ENCODE measurements at places on chromosomes 6 and 20.

DNA sequence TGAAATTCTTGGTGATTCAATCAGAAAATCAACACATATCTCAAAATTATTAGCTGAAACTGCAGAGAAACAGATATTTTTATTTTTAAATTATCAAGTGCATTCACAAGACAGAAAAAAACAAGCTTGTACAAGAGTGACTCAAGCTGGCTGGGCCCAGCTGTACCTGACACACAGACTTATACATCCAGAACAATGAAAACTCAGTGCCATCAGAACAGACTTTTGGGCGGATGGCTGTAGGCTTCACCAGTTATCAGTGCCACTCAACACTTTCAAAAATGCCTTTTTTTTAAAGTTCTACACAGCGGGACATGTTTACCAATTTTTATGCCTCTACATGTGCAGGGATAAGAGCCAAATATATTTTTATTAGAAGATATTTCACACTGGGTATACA is 102.8 kb downstream of the MYB start:
- DNase-seq = no peak

DNA sequence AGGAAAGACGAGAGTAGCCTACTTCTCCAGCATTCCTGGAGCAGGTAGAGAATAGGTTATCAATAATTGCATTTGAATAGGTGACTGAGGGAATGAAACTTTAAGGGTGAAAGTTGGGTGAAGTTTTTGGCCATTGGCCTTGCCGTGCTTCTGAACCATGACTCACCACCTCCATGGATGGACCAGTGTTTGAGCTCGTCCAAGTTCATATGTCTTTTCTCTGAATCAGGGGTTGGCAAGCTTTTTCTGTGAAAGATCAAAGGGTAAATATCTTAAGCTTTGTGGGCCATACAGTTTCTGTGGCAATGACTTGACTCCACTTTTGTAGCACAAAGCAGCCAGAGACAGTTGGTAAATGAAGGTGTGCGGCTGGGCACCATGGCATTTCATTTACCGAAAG is 31.8 kb downstream of the SNRNP48 start:
- DNase-seq = no peak

GRCh38 chr6:30882759-30883684 is 1.3 kb upstream of the DDR1 start:
- DNase-seq = no peak

DNA sequence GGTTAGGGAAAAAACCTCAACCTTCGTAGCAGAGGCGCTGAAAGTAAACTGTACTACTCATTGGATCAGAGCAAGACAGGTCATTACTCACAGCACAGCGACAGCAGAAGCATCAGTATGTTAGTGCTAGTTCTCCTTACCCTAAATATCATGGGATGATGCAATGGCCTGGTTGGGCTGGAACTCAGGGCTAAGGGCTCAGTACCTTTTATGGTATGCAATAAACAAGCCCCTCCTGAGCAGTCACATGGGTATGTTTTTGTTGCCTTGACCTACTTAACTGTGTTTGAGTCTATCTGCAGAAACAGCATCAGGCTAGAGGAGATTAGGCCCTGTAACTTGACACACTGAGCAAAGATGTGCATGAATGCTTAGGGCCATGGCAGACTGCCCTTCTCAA is 369.4 kb upstream of the IMPG1 start:
- peak; percentile 74 for DNase-seq

- DNase-seq = no peak
Measured at GRCh38 chr20:1741309-1742048, 83.9 kb upstream of the SIRPG start.

DNA sequence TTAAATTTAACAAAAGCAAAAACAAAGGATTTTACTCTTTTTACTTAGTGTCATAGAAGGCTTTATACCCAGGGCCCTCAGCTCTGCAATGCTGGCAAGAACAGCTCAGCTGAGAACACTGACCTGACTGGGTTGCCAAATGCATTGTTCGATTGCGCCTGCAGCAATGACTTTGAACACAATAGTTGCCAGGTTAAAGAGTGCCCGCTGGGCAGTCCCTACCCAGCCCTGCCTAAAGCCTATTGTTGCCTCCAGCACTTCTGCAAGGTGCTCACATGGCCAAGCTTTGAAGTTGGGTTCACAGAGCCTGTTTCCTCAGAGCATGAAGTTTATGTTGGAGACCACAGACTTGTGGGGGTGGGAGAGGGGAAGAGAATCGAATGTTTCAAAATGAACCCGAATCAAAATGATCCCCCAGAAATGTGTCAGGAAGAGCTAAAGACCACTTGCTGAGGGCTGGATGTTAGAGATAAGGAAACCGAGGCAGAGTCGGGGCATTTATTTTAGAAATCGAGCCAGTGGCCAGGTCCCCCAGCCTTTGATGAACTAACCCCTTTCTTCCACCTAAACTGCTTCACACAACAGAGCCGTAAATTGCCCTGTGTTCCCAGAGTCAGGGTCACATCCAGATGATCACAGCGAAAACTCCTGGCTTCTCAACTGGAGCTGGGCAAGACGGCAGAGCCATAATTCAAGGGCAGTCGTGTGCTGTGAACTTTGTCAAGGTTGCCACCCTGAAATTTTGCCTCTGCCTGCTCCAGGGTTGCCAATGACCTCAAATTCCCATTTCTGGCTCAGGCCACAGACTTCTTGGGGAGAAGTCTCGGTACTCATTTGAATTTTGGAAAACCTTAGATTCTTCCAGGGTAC is 55.0 kb downstream of the FOXA2 start:
- no peak for DNase-seq

DNA sequence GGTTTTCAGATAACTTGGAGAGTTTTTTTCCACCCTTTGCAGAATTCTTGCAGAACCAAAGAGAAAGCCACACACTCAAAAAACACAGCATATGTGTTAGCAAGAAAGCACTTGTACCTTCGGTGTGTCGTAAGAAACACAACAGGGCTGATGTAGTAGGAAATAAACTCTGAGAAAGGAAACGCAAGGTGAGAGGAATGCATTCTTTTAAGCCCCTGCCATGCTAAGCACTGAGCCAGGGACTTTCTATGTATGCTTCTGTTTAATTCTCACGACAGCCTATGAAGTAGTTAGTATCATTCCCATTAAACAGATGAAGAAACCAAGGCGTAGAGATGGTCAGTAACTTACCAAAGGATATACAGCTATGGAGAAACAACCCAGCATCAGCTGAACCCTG is 23.1 kb downstream of the NEDD9 start:
- DNase-seq = no peak

GRCh38 chr6:17987697-17988421 is 424 bp upstream of the KIF13A start:
- peak; percentile 45 for DNase-seq

GRCh38 chr20:5135363-5136012 is 8.7 kb downstream of the CDS2 start:
- DNase-seq = no peak

DNA sequence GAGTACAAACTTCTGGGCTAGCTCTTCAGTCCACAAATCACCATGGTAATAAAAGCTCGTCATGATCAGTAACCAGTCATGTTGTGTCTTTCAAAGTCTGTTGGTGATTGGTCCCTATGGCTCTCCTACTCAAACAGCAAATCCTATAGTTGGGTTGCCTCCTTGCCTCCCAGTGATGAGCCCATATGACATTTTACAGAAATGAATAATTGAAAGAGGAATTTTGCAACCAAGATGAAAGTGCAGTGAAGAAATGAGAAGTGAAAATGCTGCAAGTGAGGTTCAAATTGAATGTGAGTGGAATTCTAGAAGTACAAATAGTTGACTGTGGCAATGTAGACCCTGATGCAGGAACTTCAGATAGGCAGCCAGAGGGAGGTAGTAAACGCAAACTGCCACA is 5.1 kb upstream of the SIRPD start:
- DNase-seq = no peak

DNA sequence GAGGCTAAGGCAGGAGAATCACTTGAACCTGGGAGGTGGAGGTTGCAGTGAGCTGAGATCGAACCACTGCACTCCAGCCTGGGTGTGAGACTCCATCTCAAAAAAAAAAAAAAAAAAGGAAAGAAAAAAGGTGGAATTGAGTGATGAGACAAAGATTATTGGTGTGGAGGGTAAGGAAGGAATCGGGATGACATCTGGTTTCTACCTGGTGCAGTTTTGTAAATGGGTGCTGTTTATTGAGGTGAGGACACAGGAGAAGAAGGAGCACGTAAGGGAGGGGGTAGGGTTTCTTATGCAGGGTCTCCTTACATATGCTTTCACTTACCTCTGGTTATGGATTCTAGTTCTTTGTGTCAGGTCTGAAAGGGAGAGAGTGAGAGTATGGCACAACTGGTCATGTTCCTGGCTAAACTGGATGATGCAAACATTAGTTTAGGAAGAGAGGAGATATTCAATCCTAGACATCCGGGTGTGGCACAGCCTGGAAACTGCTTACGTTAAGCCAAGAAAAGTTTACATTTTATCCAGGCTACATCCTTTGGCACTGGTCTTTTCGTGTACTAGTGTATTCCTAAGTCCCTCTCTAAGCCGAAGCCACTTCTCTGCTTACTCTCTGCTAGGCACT is 5.4 kb downstream of the RALY start:
- DNase-seq = peak; percentile 39

GRCh38 chr6:162481938-162482337 is 245.6 kb downstream of the PRKN start:
- no peak for DNase-seq

GRCh38 chr20:42074944-42075343 is 456.8 kb upstream of the CHD6 start:
- DNase-seq = no peak

GRCh38 chr20:32359633-32360332 is 1.7 kb downstream of the ASXL1 start:
- no peak for DNase-seq

GRCh38 chr6:110976575-110976974 is 5.3 kb upstream of the RPF2 start:
- no peak for DNase-seq

- DNase-seq = no peak
Measured at GRCh38 chr6:63415286-63415685, 95.5 kb upstream of the LGSN start.

GRCh38 chr6:149263321-149263720 is 54.2 kb upstream of the TAB2 start:
- no peak for DNase-seq

DNA sequence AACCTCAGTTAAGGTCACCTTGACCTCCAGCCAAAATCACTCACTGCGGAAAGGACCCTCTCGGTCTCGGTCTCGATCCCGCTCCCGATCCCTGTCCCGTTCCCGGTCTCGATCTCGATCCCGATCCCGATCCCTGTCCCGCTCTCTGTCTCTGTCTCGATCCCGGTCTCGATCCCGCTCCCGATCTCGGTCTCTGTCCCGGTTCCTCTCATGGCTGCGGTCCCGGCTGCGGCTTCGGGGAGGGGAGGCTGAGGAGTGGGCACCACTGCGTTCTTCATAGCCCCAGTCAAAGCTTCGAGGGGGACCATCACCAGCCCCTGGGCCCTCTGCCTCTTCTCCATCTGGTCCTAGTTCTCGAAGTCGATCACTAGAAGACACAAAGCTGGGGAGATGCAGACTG is 4.3 kb downstream of the NELFE start:
- no peak for DNase-seq

- no peak for DNase-seq
Measured at GRCh38 chr6:130935978-130936377, 108.8 kb downstream of the SMLR1 start.

- DNase-seq = no peak
Measured at GRCh38 chr20:3728876-3729275, 3.6 kb upstream of the HSPA12B start.

GRCh38 chr6:168265827-168266815 is 53.5 kb downstream of the DACT2 start:
- DNase-seq = no peak

DNA sequence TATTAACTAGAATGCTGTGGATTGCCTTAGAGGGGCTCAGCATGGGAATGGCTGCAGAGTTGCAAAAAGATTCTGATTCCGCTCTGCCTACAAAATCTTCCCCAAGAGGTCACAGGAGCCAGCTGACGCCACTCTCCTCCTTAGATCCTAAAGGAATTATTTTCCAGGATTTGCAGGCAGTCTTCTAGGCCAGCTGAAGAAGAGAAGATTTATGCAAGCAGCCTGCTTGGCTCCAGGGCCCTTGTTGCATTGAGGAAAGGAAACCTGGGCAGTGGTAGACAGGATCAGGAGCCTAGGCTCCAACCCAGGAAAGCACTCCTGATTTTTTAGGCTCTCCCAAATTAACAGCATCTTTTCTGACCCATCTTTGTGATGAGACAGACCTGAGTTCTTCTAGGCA is 245.8 kb downstream of the PKHD1 start:
- DNase-seq = no peak

GRCh38 chr6:52537001-52537753 is 39.7 kb downstream of the TRAM2 start:
- no peak for DNase-seq

GRCh38 chr6:85126485-85127167 is 323.3 kb upstream of the NT5E start:
- peak; percentile 60 for DNase-seq

DNA sequence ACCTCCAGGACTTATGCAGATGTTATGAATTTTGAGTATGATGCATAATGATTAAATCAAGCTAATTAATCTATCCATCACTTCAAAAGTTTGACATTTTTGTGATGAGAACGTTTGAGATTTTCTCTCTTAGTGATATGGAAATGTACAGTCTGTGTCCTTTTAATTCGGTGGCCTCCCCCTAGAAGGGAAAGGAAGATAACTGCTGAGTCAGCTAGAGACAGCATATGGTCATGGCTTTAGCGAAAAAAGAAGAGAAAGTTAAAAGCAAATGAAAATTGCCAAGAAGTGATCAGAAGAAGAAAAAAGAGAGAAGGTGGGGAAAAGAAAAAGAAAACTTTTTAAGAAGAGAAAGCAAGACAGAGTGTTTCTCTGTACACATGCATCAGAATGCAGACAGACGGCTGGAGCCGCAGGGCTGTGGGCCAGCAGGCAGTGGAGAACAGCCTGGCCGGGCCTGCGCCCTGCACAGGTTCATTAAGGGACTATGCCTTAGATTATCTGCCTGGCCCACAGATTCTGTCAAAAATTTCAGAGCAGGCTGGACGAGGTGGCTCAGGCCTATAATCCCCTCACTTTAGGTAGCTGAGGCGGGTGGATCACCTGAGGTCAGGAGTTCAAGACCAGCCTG is 7.7 kb downstream of the PRR18 start:
- no peak for DNase-seq

GRCh38 chr6:3229566-3230178 is 2.2 kb upstream of the TUBB2B start:
- no peak for DNase-seq

GRCh38 chr20:34744847-34745246 is 40.7 kb downstream of the TP53INP2 start:
- DNase-seq = no peak

GRCh38 chr6:100179576-100179975 is 185.6 kb upstream of the MCHR2 start:
- DNase-seq = no peak
